Left lung (tissue), 14 donors: ENCODE measurements at places on chromosomes 6 and 20.

DNA sequence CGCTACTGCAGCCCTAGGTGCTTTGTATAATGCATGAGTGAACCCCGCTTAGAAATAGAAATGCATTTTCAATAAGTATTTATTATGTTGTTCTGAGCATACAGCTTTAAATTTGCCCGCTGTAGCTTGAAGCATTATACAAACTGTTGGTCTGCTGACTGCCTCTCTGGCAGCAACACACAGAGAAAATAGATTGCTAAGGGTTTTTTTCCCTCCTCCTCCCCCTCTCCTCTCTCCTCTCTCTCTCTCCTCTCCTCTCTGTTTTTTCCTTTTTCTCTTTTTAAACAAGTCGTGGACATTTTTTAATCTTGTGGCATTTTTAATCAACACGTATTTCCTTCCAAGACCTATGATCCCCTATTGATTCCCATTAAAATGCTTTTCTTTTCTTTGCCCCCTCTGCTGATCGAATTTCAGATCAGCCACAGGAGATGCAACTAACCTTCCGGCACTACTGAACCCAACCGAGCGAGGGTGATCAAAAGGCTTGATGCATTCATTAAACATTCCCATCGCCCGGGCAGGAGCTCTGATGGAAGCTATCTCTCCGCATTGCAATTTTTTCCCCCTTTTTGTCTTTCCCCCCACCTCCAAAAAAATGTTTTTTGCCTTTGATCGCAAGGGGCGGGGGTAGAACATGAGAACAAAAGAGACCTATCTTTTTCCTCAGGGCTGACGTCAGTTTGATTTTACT lies 90.7 kb upstream of the ARID1B start:
- DNase-seq = peak; percentile 80

- DNase-seq = no peak
Observed at GRCh38 chr6:151757506-151757955, 50.0 kb upstream of the ESR1 start.

GRCh38 chr20:54103067-54103761 lies 32.8 kb upstream of the BCAS1 start:
- DNase-seq = peak; percentile 56

- DNase-seq = no peak
Observed at GRCh38 chr6:156974830-156975261, 197.7 kb downstream of the ARID1B start.

DNA sequence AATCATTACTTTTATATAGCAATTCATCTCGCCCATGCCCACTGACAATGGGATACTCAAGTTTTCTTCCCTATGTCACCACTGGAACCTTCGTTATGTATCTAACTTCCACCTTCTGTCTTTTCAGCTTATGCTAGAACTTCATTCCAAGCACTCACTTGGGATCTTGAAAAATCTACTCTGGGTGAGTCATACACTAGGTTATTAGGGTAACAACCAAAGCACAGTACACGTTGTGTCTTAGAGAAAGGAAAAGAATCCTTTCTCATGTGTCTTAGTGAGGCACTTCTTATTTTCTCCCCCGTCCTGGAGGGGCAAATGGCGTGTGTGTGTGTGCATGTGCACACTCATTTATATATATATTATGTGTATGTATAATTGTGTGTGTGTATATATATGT lies 18.3 kb upstream of the FAM162B start:
- DNase-seq = no peak

DNA sequence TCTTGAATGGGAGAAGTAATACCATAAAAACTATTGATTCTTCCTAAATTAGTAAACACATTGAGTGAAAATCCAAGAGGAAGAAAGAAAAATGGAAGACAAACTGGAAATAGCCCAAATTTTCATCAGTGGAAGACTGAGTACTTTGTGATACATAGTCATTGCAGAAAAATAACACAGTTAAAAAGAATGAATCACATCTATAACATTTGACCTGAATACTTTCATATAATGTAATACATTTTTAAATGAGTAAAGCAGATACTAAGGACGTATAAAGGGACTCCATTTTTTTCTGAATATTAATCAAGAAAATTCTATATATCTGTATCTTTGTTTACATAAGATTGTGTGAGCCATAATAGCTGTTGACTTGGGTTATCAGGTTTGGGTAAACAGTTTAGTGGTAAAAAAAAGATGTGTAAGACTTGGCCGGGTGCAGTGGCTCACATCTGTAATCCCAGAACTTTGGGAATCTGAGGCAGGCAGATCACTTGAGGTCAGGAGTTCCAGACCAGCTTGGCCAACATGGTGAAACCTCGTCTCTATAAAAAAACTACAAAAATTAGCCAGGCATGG lies 4.3 kb upstream of the SLC17A2 start:
- no peak for DNase-seq

GRCh38 chr6:36888654-36889481 lies 3.1 kb downstream of the C6orf89 start:
- DNase-seq = no peak

DNA sequence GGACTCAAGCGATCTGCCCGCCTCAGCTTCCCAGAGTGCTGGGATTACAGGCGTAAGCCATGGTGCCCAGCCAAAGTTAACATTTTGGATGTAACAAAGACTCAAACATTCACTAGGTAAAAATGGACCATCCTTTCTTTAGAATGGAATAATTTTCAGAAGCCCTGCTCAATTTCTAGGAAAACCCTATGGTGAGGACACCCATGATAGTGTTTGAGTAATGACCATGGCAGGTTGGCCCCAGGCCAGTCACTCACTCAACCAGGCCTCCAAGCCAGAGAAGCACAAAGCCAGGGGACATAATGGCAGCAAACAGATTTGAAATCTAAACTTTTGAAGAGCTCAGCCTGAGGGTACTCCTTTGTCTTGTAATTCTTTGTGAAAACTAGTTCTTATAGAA lies 59.9 kb upstream of the GPR6 start:
- no peak for DNase-seq

DNA sequence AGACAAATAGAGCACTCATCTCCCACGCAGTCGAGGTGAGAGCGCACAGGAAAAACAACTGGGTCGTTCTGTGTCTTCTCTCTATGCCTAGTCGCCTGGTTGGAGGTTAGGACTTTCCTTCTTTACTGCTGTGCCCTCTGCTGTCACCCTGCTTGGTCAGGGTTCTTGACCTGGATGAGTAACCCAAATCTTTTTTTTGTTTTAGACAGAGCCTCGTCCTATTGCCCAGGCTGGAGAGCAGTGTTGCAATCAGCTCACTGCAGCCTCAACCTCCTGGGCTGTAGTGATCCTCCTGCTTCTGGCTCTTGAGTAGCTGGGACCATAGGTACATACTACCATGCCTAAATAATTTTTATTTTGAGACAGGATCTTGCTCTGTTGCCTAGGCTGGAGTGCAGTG lies 24.5 kb downstream of the PRPF6 start:
- no peak for DNase-seq

- DNase-seq = no peak
Observed at GRCh38 chr6:81002126-81002525, 750.4 kb downstream of the TENT5A start.

GRCh38 chr6:108944707-108945680 lies 96.8 kb downstream of the ARMC2 start:
- peak; percentile 48 for DNase-seq

GRCh38 chr6:52213127-52213526 lies 27.0 kb downstream of the IL17A start:
- DNase-seq = no peak

DNA sequence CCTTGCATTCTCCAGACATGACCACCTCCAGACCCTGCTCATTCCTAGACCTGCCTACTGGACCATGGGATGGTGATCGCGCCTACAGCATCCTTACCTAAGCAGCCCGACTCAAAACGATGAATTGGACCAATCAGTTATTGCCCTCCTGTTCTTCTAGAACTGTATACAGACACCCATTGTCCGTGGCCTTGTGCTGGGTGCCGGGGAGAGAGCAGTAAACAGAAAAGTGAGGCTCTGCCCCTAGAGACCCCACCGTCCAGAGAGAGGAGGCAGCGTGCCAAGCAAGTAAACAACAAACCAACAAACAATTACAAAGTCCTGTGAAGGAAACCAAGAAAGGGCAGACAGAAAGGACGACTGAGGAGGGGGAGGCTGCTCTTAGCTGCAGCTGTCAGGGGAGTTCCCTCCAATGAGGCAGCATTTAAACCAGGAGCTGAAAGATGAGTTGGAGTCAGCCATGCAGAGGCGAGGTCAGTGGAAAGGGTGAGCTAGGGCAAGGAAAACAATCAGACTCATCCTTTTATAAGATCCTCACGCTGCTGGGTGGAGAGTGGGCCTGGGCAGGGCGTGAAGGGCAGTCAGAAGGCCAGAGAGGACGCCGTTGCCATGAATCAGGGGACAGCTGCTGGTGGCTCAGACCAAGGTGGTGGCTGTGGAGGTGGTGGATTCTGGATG lies 37.6 kb upstream of the BLCAP start:
- DNase-seq = no peak

DNA sequence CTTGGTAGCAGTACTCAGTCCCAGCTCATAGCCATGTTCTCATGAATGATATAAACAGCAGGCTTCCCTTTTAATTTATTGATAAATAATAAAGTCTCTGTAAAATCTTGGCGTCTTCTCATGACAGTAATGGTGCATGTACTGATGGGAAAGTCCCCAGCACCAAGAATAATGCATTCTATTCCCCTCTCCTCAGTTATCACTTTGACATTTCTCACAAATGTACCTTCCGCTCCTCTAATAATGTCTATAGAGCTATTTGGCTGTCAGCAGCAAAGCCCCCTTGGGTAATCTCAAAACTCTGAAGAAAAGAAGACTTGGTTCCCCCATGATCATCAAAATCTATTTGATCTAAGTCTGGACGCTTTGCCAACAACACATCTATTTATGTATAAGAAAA lies 185.0 kb upstream of the SPTLC3 start:
- DNase-seq = no peak

DNA sequence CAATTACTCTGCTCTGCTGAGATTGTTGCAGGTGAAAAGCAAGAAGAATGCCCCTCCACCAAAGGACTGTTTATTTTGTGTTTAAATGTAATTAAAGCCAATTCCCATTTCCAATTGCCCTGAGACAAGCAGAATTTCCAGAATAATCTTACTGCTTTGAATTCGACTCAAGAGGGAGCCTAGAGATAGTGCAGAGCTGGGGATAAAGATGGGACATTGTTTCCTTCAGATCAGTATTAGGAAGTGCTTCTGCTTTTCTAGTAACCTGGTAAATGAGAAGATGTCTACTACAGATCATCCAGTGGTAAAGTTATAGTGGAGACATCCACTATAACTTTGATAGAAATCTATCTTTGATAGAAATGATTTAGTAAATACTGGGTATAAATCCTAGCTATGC lies 326.9 kb downstream of the UBE3D start:
- DNase-seq = no peak

GRCh38 chr6:124987291-124987690 lies 25.1 kb downstream of the RNF217 start:
- no peak for DNase-seq

DNA sequence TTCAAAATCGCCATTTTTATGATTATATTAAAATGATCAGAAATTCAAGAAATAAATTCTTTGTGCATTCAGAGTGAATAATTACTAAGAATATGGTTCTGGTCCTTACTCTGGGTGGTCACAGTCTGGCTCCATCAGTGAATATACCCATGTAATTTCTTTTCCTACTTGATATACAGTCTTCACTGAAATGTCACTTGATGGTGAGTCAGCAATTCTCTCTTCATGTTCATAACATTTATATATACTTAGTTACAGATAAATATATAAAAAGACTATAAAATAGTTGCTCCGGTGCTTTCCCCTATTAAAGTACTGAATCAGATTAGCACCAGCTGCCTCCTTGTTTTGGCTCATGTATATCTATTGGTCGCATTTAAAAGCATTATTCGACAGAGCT lies 56.4 kb upstream of the MTRF1L start:
- no peak for DNase-seq

GRCh38 chr20:6698056-6698455 lies 69.4 kb upstream of the BMP2 start:
- DNase-seq = no peak

GRCh38 chr6:21694168-21694567 lies 100.6 kb downstream of the SOX4 start:
- DNase-seq = no peak

DNA sequence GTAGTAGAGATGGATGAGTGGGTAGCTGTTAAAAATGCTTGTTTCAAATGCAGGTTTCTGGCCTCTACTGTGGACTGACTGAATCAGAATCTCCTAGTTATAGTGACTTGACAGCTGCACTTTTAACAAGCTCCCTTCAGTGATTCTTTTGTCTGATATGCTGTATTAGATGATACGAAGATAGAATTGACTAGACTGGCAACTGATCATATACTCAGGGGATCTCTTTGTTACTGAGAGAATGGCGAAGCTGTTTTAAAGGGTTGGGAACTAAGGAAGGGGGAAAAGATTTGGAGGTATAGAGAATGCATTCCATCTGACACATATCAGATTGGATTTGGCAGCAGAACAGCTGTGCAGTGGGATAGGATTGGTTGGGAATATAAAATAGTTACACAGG lies 7.0 kb downstream of the ENPP4 start:
- no peak for DNase-seq

DNA sequence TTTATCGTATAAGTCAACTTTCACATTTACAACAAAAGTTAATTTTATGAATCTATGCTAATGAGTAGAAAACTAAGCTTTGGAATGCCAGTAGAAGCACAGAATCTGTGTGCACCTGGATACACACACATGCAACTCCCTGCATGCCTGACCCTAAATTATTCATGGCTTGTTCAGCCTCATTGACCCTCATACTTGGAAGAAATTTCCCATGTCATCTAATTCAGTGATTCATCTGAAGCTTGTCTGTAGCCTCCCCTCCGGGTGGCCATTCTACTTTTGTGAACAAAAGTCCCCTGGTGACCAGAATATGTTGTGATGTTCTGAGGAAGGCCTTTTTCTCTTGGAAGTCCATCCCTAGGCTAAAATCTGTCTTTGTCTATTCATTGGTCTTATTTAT lies 1078.4 kb downstream of the KIF16B start:
- DNase-seq = no peak
